ENCODE measurements at places on chromosomes 3 and 15.

DNA sequence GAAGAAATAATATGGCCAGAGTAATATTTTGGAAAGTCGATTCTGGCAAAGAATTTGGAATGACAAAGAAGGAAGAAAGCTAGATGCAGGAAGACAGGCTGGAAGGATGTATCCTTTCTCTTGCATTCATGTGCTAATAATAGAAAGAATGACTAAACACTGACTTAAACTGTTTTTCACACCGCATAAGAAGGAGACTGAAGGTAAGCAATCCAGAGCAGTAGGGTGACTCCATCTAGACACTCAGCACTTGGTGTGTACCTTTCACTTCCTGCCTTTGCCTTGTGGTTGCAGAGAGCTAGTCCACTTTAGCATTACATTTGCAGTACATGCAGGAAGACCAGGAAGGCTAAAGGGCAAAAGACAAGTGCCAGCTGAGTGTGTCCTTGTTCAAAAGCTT is 234.6 kb downstream of the RBMS3 start:
- no peak for DNase-seq

DNA sequence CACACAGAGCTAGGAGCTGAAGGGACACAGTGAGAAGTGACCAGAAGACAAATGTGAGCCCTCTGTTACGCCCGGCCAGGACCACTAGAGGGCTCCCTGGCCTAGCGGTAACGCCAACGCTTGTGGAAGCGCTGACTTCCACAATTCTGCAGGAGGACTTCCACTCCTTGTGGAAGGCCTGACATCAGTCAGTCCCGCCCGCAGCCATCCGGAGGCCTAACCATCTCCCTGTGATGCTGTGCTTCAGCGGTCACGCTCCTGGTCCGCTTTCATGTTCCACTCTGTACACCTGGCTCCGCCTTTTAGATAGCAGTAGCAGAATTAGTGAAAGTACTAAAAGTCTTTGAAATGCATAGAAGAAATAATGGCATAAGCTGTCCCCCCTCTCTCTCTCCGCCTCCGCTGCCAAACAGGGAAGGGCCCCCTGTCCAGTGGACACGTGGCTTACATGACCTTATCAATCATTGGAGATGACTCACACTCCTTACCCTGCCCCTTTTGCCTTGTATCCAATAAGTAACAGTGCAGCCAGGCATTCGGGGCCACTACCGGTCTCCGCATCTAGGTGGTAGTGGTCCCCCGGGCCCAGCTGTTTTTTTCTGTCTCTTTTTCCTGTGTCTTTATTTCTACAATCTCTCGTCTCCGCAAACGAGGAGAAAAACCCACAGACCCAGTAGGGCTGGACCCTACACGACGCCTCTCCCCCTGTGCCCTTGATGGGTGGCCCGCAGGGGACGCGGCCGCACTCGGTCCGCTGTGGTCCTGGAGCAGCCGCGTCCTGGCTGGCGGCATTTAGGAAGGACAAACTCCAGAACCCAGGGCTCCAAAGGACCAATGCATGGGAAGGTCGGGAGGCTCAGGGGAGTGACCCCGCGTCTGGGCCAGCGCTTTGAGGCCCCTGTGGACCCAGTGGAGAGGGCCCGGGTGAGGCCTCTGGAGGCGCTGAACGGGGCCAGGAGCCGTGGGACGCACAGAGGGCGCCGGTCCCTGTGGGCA is 27.0 kb upstream of the RPL32 start:
- peak; percentile 8 for DNase-seq

GRCh38 chr3:13613343-13614190 is 64.6 kb downstream of the FBLN2 start:
- no peak for DNase-seq

- no peak for DNase-seq
Measured at GRCh38 chr3:25686766-25687165, 22.1 kb upstream of the TOP2B start.

DNA sequence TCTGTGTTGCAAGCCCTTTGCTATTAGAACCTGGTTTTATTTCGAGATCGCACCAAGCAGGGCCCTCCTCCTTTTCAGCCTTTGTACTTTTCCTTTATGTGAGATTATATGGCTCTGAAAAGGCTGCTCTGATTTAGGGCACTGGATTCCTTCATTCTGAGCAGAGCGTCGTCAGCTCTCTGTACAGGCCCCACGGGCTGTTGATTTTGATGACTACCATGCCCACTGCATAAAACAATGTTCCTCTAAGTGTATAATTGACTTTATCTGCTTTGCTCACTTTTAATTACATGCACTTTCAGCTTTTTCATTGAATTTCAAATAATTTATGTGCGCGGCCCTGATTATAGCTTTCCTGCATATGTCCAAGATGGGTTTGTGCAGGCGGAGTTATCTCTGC is 4.4 kb upstream of the PSMD6 start:
- DNase-seq = no peak

GRCh38 chr3:34948517-34948916 is 690.8 kb upstream of the ARPP21 start:
- DNase-seq = no peak

DNA sequence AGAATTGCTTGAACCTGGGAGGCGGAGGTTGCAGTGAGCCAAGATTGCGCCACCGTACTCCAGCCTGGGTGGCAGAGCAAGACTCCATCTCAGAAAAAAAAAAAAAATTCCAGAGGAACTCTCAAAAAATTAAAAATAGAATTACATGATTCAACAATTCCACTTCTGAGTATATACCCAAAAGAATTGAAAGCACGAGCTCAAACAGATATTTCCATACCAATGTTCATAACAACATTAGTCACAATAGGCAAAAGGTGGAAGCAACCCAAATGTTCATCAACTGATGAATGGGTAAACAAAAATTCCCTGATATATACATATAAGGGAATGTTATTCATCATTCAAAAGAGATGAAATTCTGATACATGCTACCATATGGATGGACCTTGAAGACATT is 16.9 kb upstream of the MORF4L1 start:
- DNase-seq = no peak

GRCh38 chr15:98968576-98968975 is 39.0 kb downstream of the PGPEP1L start:
- DNase-seq = no peak

All from DMS79 treated with DMSO at 0.1 percent for 48 hours (cell line).